ENCODE measurements at places on chromosomes 6 and 20. TPM values are rescaled to one million over a fixed set of nuclear protein-coding genes. Genes with fewer than 3 reads are reported as not detected.

Gene RAB44
- total RNA-seq = not detected

Gene PAK5
- total RNA-seq = not detected

Gene RTF2
- 109 TPM for total RNA-seq

Gene LY6G6C
- not detected for total RNA-seq

Gene RSPO3
- total RNA-seq = not detected

Gene PRICKLE4
- total RNA-seq = not detected

Gene RBM24
- 6.7 TPM for total RNA-seq

Gene EYA2
- total RNA-seq = 2.5 TPM

Gene ACTL10
- 0.18 TPM for total RNA-seq

Gene DYNLT1
- 235 TPM for total RNA-seq

Gene MYBL2
- total RNA-seq = 21.7 TPM

GRCh38 chr6:68728159-68728979 is 93.3 kb downstream of the ADGRB3 start:
- DNase-seq = no peak

DNA sequence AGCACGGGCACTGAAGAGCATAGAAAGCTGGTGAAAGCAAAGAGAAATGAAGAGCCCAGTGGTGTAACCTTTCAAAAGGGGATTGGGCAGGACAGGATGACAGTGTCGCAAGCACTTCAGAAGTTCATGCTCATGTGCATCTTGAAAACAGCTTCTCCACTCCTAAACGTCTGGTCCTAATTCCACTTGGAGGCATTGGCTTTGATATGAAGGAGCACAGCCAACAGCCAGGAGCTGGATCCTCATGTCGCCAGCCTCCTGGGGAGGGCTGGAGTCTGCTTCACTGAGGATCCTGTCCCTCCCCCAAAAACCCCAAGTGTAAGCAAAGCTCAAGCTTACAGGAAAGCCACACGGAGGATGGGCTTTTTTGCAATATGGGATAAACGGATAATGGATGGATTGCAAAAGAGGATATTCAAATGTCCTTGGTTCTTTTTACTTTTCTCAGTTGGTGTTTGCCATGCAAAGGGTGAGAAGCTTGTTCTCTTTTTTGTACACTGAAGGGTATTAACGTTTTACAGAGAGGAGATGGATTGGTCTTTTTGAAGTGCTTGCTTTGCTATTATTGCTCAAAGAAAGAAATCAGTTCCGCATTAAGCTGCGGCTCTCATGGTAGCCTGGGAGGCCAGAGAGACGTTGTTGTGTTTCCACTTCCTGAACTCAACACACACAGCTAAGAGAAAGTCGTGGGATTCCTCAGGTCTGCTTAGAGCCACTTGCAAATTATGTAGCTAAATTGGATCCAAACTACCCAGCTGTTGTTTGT is 92.2 kb downstream of the SIM1 start:
- DNase-seq = no peak

- no peak for DNase-seq
Measured at GRCh38 chr6:79334674-79335073, 100.2 kb upstream of the HMGN3 start.

- DNase-seq = no peak
Measured at GRCh38 chr20:63808964-63809674, 21.9 kb downstream of the ZBTB46 start.

DNA sequence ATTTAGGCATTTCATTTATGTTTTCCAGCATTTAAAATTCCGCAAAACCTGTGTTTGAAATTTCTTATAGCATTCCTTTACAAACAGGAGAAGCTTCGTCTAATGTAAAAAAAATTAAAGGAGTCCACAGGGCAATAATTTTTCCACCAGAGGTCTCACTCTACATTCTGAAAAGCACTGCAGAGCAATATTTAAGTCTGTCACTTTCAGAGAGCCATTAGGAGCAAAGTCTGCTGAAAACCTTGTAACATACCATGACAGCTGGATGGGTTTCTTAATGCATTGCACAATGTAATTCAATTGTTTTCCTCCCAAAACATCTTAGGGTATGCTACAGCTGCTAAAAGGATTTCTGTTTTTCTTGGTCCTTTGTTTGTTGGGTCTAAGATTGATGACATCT is 18.0 kb downstream of the BAG2 start:
- DNase-seq = peak; percentile 47

DNA sequence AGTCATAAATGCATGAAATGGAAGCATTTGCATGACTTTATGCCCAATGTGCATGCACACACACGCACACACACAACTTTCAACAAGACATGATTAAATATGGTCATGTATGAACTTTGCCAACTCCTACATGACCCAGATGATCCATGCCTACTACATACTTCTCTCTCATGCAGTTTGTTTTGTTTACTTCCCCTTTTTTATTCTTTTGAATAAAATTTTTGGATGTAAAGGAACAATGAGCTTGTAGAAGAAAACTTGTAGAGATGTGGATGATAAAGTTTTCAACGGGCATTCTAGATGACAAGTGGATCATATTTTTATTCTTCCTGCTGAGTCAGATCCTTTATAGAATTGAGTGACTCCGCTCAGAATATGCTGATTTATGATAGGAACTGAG is 50.8 kb upstream of the AIG1 start:
- DNase-seq = no peak

GRCh38 chr20:11217326-11218172 is 543.8 kb upstream of the JAG1 start:
- peak; percentile 42 for DNase-seq

GRCh38 chr20:63471981-63472831 is at the start of gene KCNQ2:
Gene KCNQ2 (minus strand): TSS chr20:63472655. CDS start chr20:63472463, 192 bp downstream.
- no peak for DNase-seq

GRCh38 chr6:2589171-2589661 is 161.5 kb downstream of the MYLK4 start:
- no peak for DNase-seq

DNA sequence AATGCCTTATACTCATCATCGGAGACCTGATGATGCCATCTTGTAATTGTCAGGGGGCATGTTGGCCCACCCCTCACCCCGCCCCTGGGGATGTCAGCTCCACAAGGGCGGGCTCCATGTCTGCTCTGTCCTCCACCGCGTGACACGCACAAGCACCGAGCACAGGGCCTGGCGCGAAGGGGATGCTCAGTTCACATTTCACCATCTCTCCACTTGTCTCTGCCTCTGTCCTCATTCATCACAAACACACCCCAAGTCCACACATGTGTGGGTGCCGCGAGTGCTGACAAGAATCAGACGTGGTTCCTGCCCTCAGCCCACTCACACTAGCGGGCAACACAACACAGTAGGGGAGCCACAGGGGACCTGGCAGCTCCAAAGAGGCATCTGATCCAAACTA is 151.2 kb upstream of the PTPN1 start:
- no peak for DNase-seq

- DNase-seq = no peak
Measured at GRCh38 chr20:24718277-24718676, 230.8 kb upstream of the CST7 start.

GRCh38 chr20:41138475-41139226 is 1.3 kb downstream of the PLCG1 start:
- peak; percentile 12 for DNase-seq

GRCh38 chr6:85432554-85432953 is 17.3 kb upstream of the NT5E start:
- DNase-seq = no peak

DNA sequence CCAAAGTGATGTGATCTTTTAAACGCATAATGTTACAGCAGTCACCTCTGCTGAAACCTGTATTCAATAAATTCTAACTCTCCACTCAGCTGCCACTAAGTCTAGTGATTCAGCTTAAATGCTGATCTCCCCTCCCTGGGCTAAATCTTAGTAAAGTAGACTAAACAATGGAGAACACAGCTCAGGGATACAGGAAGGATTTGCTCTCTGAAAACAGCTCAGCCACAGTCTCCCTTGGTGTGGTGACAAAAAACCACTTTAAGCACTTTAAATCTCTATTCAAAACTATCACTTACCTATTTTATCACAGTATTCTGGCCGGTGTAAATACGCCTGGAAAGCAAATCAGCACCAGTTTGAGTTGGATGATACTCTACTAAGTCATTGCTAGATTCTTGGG is 130.6 kb downstream of the RFX6 start:
- DNase-seq = no peak

DNA sequence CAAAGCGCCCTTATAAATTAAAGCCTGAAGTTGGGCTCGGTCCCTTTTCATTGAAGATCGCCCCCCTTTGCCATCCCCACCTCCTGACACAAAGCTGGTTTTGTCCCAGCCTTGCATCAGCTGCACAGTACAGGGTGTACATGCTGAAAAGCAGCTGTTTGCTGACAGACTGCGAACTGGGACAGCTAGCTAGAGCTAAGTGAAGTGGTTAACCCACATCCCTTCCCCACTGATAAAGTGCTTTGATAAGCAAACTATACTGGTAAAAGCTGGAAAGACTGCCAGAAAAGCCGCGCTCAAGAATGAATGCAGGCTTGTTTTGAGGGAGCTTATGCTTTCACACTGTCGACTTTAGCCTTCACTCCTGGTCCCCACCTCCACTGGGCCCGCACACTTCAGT is 207.3 kb downstream of the GMDS start:
- peak; percentile 37 for DNase-seq

All from IMR-90 (cell line).